ENCODE measurements at places on chromosomes 6 and 20. TPM values are rescaled to one million over a fixed set of nuclear protein-coding genes. Genes with fewer than 3 reads are reported as not detected.

The COL9A3 gene
- total RNA-seq: 8.3 TPM

The GJA10 gene
- total RNA-seq: not detected

The HUS1B gene
- total RNA-seq: 0.94 TPM

The AKAP12 gene
- 9.2 TPM for total RNA-seq

DNA sequence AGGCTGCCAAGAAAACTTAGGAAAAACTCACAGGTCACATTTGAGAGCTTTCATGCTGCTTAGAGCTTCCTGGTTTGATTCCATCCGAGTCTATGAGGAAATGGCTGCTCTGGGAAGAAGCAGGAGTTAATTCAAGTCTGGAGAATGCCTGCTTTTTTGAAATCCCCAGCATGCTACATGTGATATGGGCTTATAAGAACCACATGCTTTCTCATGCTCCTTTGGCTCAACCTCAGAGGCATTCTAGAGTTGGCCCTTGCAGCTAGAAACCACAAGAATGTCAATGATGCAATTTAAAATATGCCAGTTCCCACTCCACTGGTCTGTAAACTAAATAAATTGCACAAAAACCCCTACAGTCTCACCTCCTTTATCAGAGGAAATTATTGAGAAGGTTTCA, 142.9 kb upstream of the OLIG3 start:
- peaks cover 18% of the 10 kb centered on the region for H3K4me1 ChIP-seq
- H3K27me3 ChIP-seq: no peaks in the 10 kb centered on the region
- DNase-seq: peak; percentile 97
- peak overlapping the region; percentile 60 for H3K27ac ChIP-seq
- 0 out of 2 replicates have a peak overlapping the region, but pooled peaks have one; percentile 7 for H3K4me3 ChIP-seq
- no peaks in the 10 kb centered on the region for H3K36me3 ChIP-seq

DNA sequence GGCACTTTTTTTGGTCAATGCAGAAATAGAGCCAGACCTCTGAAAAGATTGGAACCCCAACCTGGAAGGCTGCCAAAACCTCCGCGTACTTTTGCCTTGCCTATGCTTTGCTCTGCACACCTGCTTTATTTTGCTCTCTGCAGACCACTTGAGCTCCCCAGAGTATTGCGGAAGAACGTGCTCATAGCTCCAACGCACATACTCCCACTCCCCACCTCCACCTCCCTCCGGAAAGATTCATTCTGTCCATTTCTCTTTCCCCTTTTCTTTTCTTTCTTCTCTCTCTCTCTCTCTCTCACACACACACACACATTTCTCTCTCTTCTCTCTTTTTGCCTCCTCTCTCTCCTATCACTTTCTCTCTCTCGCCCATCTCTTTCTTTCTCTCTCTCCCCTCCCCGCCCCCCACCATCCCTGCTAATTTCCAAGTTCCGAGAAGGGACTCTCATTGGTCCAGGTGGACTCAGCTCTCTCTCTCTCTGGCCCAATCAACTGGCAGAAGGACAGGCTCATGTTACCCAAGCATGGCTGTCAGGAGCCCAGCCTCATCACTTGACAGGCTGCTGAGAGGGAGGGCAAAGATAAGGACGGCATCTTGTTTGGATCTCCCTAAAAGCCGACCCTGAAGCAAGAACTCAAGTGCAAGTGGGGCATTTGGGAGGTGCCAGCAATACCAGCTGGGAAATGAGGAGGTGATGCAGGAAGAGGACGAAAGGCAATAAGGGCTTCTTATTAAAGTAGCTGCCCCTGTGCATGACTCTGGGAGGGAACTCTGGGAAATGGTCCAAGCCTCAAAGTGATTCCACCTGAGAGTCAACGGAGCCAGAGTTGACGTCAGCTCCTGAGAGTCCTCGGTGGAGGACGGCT, 246.1 kb downstream of the LY86 start:
- no peak for DNase-seq
- no peaks in the 10 kb centered on the region for H3K36me3 ChIP-seq
- H3K4me3 ChIP-seq: no peak overlapping the region
- H3K27ac ChIP-seq: no peak overlapping the region

- no peaks in the 10 kb centered on the region for H3K36me3 ChIP-seq
- H3K27me3 ChIP-seq: no peaks in the 10 kb centered on the region
- H3K4me3 ChIP-seq: no peak overlapping the region
- no peak for DNase-seq
- H3K4me1 ChIP-seq: peaks cover 6% of the 10 kb centered on the region
These were observed 174.8 kb upstream of the RREB1 start for GRCh38 chr6:6932968-6933367.

GRCh38 chr6:123715006-123715863, 78.5 kb upstream of the TRDN start:
- DNase-seq: peak; percentile 9
- no peak overlapping the region for H3K27ac ChIP-seq
- no peaks in the 10 kb centered on the region for H3K4me1 ChIP-seq
- H3K27me3 ChIP-seq: no peaks in the 10 kb centered on the region

GRCh38 chr6:149979293-149979692, 15.6 kb downstream of the ULBP1 start:
- peaks cover 5% of the 10 kb centered on the region for H3K4me1 ChIP-seq
- H3K27me3 ChIP-seq: no peaks in the 10 kb centered on the region
- DNase-seq: no peak
- no peaks in the 10 kb centered on the region for H3K36me3 ChIP-seq
- no peak overlapping the region for H3K4me3 ChIP-seq

Data from PC-9 (cell line).